ENCODE measurements at places on chromosomes 16 and 17.

DNA sequence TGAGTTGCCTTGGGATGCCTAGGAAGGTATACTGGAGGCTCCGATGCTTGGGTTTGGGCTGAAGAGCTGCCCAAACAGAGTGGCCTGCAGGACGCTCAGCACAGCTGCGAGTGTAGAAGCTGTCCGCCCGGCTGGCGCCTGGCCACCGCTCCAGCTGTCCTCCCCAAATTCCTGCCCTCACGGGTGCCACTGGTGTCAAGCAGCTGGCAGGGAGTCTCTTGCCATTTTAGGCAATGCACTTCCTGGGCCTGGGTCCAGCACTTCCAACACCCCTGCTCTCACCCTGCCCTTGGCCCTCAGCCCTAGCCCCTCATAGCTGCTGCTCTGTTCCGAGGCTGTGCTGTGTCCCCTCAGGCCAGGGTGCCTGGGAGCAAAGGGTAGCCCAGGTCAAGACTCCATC, 5.2 kb upstream of the PKMYT1 start:
- DNase-seq: no peak

DNA sequence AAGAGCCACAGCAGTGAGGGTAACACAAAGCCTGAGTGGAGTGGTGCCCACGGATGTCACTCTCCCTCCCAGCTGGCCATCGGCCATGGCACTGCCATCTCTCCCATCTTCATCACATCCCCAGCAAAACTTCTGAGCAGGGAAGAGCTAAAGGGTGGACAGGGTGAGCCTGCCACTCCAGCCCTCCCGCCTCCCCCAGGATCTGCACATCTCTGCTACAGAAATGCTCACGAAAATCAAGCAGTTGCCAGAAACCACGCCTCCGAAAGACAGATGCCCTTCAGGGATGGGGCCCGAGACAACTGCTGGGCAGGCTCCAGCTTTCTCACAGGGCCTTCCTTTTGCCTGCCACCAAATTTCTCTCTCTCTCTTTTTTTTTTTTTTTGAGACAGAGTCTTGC, 3.6 kb downstream of the GRIN2C start:
- no peak for DNase-seq

- no peak for DNase-seq
Observed at GRCh38 chr17:15883617-15884111, 61.3 kb upstream of the ADORA2B start.

- no peak for DNase-seq
Observed at GRCh38 chr16:2775131-2775716, 1.9 kb downstream of the ELOB start.

- DNase-seq: no peak
Observed at GRCh38 chr17:29640981-29641642, 18.4 kb upstream of the CORO6 start.

DNA sequence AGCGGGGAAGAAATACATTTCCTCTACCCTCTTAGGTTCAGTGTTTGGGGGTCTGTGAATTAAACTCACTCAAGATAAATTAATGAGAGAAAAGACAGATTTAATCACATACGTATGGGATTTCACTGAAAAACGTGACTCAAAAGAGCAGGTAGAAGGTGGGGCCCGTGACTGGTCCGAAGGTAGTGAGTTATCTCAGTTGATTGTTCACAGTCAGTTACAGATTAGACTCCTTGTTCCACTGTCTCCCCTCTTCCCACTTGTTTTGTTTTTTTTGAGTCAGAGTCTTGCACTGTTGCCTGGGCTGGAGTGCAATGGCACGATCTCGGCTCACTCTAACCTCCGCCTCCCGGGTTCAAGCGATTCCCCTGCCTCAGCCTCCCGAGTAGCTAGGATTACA, 301.2 kb downstream of the SEC14L1 start:
- no peak for DNase-seq

DNA sequence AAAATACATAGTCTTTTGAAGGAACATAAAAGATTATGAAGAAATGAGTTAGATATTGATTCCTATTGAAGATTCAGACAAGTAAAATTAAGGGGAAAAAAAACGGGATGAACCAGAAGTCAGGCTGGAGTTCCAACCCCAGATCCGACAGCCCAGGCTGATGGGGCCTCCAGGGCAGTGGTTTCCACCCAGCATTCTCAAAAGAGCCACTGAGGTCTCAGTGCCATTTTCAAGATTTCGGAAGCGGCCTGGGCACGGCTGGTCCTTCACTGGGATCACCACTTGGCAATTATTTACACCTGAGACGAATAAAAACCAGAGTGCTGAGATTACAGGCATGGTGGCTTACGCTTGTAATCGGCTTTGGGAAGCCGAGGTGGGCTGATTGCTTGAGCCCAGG, 9.5 kb downstream of the STH start:
- DNase-seq: no peak

- DNase-seq: no peak
Observed at GRCh38 chr17:65301184-65301583, 164.0 kb downstream of the RGS9 start.

- peak; percentile 82 for DNase-seq
Observed at GRCh38 chr17:45438931-45439610, 6.4 kb upstream of the ARHGAP27 start.

DNA sequence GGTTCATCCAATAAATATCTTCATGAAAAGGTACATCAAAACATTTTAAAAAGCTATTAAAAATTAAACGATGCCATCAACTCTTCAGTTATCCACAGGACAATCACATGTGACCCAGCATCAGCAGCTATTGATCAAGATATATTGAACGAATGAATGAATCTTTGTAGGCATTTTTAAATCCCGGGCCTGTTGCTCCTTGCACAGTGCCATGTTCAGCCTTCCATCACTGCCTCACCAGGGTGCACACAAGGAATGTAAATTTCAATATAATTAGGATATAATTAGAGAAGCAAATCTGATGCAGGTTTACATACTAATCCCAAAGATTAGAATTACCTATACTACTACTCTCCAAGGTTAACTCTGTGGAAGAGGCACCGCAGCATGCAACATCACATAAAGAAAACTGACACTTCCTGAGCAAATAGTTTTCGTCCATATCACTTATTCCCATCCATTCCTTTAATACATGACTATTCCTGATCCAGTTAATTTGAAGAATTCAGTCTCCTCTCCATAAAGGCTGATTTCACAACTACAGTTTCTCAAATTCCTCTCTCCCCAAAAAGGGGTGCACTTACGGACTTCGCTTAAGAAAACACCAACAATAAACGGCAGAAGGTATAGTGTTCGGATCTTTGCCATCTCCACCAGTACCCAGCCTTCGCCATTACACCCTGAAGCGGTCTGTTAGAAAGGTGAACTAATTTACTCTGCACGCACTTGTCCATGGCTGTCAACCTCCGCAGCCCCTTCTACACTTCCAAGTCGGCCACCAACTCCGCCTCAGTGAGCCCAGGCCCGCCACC, 938 bp downstream of the NCOR1 start:
- no peak for DNase-seq

GRCh38 chr16:85369741-85370528, 243.2 kb upstream of the GSE1 start:
- DNase-seq: peak; percentile 54

DNA sequence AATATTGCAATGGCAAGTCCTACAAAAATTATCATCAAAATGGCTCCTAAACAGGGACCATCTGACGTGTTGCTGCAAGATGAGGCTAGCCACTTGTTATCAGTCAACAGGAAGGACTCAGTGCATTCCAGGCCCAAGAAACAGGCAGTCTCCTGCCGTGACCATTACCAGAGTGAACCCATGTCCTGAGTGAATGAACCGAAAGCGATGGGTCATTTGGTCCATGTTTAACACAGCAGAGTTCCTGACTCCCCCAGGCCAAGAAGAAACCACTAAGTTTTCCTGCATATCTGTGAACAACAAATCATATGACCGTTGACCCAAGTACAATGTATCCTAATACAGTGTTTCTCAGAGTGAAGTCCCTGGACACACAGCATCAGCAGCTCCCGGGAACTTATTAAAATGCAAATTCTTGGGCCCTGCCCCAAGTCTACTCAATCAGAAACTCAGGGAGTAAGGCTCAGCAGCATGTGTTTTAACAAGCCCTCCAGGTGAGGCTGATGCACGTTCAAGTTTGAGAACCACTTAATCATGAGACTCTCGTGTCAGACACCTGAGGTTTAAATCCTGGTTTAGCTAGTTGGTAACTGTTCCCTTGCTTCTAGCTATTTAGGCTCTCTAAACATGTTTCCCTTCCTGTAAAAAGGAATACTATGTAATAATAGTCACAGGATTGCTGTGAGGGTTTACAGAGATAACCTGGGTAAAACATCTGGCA, 429.4 kb upstream of the MAF start:
- DNase-seq: no peak

DNA sequence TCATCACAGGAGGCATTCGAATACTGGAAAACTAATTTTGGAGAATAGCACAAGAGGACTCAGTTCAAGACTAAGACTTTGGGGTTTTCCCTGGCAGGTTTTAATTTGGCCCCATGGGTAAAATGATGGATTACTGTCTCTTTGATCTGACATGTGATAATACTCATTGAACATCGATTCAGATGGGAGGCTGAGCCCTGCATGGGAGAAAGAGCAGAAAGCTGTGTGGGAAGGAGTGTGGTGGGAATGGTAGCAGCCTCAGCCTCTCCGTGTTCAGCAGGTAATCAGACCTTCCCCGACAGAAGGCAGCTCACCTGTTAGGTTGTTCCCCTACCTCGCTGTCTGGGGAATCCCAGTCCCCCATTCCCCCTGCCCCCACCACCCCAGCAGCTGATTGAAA, 124.7 kb upstream of the TNRC6C start:
- DNase-seq: no peak

DNA sequence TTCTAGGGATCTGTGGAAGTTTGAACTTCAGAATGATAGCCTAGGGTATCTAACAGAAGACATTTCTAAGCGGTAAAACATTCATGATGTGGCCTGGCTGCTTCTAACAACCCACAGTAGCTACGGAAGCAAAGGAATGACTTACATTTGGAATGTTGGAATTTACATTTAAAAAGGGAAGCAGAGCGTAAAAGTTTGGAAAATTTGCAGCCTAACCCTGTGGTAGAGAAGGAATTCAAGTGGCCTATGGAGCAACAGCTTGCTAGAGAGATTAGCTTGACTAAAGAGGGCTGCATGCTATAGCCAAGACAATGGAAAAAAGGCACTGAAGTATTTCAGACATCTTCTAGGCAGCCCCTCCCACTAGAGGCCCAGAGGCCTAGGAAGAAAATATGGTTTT, 50.1 kb downstream of the HNF1B start:
- DNase-seq: no peak

DNA sequence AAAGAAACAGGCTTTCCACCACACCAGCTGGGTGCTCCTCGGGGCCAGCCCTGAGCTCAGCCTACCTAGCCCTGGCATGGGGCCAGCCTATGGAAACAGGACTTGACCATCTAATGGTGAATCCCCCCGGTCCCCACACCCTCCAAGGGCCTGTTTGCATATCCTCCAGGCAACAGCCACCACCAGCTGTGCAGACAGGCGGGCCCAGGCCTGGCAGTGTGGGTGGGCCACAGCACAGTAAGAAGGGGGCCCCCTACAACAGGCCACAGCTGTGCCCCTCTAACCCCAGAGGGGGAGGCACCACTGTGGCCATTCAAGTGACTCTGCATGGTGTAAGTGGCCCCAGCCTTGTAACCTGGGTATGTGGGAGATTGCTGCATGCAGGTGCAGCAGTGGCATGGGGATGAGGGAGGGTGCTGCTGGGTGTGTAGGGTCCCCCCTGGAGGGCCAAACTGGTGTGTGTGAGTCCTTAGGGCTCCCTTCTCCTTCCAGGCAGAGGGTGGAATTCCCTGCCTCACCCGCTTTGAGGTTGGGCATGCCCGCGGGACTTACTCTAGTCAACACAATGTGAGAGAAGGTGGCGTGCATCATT, 148.2 kb downstream of the C16orf78 start:
- no peak for DNase-seq

DNA sequence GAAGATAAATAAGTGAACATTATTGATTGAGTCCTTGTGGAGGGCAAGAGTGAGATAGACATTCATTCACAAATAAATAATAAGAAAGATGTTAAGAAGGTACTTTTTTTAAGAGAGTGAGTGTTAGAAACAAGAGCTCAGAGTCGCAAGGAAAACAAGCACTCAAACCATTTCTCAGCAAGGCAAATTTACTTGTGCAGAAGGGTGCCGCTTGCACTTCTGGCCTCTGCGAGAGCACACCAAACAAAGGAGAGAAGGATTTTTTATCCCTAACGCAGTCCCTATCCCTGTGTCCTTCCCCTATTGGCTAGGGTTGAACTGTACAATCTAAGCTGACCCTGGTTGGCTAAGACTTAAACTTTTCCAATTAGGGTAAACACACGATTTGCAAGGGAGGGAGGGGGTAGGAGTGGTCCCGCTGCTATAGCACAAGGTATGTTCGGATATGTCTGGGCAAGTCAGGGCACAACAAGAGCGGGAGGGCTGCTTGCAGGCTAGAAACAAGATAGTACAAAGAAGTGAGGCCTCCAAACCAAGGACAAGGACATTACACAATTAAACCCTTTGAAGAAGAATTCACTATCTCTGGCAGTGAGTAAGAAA, 156.2 kb downstream of the PPM1E start:
- no peak for DNase-seq

GRCh38 chr16:63581570-63581969, 1540.3 kb downstream of the CDH11 start:
- no peak for DNase-seq

DNA sequence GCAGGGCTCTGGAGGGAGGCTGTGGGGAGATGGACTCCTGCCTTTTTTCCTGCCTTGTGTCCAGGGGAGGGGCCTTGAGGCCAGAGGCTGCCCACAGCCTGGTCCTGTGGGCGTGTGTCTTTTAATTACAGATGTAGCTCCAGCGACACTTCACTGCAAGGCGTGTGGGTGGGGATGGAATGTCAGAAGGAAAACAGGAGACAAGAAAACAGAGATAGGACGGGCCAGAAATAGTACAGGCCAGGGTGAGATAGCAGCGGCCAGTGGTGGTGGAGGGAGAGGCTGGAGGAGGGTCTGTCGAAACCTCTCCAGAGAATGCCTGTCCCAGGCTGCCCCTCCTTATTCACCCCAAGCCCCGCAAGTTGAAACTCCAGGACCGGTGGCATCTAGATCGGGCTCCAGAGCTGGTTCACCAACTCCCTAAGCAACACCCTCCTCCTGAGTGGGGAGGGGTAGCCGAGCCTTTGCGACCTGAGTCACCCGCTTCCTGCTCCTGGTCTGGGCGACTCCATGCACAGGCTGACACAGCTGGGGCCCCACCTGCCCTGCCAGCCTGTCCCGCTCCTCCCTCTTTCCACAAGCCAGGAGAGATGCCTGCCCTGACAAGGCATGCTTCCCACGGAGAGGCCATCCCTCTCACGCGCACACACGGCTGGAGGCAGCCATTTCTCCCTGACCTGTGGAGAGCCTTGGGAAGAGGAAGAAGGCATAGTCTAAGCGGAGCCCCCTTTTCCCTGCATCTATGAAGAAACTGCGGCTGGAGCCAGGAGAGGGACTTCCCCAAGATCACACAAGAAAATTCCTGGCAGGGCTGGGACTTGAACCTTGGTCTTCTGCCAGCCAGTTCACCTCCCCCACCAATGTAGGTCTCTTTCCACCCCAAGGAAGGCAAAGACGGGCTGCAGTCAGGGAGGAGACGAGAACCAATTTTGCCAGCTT, 6.6 kb upstream of the JUP start:
- DNase-seq: peak; percentile 68
